Activated CD8-positive, alpha-beta memory T cell treated with anti-CD3 and anti-CD28 coated beads for 1 hour (primary cell): ENCODE measurements at places on chromosomes 16 and 17.

- DNase-seq: no peak
These were observed 18.6 kb downstream of the FOXN1 start for GRCh38 chr17:28524476-28525424.

DNA sequence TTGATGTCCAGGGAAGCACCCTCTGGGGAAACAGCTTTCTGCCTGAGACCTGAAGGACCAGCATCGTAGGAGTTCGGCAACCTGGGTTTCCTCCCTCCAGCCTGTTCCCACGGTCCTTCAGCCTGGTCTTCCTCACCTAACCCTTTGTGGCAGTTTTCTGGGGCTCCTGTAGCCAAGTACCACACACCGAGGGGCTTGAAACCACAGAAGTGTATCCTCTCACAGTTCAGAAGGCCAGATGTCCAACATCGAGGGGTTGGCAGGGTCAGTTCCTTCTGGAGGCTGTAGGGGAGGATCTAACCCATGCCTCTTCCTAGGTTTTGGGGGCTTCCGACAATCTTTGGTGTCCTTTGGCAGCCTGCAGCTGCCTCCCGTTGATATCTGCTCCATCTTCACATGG lies 381.0 kb upstream of the TNRC6C start:
- no peak for DNase-seq

GRCh38 chr17:38906460-38907228 lies 18.8 kb upstream of the LASP1NB start:
- DNase-seq: no peak

DNA sequence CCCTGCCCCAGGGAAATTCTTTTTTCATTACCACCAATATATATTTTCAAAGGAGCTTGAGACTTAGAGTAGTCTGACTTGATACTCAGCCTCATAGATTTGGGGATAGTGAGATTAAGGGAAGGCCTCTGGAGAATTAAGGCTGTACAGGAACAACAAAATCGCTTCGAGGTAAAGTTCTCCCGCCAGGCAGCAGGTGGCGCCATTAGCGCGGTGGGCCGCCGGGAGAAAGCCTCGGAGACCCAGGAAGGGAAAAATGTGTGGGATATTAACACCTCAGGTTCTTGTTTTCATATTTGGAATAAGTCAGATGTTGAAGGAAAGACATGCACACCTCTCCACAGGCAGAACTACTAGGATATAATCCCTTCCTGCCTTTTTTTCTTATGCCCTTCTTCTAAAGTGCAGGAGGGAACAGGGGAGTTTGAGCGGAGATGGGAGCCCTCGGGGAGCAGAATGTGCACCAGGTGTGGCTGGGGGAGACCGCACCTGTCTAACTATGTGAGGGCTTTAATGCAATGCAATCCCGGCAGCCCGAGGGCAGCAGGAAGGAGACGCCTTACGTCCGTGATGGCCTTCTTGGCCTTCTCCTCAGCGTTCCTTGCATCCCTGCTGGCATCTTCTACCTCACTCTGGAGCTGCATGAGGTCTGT lies 25.9 kb downstream of the MYH3 start:
- DNase-seq: no peak

DNA sequence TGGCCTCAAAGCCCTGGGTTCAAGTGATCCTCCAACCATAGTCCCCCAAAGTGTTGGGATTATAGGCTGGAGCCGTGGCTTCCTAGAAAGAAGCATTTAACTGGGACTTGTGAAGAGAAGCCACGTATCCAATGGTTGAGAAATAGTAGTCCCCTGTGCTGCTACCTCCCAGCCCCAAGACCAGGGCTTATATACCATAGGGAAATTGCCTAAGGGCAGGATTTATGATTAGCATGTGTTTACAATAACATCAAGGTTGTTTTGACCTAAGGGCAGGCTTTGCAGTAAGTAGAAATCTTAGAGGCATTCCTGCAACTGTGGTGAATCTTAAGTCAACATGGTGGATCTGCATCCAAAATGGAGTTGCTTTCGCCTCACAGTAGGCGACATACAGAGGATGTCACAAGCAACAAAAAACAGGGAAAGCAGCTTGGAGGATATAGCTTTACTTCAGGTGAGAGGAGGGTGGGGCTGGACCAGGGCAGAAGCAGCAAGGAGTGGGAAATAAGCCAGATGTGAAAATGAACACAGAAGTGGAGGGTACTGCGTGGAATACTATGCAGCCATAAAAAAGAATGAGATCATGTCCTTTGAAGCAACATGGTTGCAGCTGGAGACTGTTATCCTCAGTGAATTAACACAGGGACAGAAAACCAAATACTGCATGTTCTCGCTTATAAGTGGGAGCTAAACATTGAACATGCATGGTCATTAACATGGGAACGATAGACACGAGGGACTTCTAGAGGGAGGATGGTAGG lies 18.7 kb upstream of the NSMCE1 start:
- DNase-seq: no peak

DNA sequence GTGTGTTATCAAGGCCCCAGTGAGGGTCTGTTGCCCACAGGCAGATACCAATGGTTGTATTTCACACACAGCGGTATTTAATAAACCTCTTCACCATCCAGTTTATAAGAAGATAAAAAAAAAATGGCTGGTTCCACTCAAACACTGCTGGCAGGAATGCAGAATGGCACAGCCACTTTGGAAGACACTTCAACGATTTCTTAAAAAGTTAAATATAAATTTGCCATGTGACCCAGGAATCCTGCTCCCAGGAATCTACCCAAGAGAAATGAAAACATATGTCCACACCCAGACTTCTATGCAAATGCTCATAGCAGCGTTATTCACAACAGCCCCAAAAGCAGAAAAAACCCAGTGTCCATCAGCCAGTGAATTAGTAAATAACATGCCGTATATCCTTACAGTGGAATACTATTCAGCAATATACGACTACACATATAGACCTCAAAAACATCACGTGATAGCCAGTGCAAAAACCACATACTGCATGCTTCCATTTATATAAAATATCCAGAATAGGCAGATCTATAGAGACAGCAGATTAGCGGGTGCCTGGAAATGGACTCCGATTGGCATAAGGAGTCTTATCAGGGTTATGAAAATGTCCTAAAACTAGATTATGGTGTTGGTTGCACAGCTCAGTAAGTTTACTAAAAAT lies 38.7 kb downstream of the XYLT1 start:
- DNase-seq: no peak

DNA sequence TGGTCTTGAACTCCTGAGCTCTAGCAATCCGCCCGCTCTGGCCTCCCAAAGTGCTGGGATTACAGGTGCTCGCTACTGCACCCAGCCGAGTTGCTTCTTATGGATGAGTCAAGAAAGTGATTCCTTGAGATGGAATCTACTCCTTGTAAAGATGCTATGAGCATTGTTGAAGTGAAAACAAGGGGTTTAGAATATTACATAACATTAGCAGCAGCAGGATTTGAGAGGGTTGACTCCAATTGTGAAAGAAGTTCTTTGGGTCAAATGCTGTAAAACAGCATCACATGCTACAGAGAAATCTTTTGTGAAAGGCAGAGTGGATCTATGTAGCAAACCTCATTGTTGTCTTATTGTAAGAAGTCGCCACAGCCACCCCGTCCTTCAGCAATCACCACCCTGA lies 72.7 kb downstream of the NT5M start:
- no peak for DNase-seq

GRCh38 chr17:76868669-76869495 lies 678 bp downstream of the MGAT5B start:
- no peak for DNase-seq

DNA sequence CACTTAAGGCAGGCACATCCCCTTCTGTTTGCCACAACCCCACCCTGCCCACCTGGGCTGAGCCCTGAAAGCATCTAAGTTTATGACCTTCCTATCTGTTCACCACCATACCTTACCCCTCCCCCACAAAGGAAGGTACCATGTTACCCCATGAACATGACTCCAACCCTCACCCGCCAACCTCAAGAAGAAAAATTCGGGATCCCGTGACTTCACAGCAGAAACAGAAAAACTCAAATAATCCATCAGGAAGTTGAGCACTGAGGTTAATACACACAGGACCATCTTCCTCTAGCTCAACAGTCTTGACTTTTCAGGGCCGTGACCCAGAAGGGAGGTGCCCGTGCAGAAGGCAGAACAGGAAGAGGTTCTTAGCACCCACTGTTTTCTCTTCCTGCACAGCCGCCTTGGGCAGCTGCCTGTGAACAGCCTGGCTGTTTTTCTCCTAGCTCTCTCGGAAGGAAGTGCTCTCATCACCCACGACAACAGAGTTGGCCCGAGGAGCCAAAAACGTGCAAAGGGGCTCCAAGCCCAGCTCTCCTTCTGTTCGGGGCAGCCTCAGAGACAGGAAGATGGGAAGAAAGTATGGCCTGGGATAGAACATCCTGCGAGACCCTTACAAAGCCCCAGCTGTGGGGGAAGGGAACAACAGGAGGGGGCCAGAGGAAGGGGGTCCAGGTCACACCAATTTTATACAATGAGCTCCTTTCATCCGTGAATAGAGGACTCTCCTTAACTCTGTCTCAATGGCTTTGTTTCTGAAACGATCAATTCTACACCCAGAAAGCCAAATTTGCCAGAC lies 101.1 kb downstream of the XYLT1 start:
- DNase-seq: peak; percentile 40

DNA sequence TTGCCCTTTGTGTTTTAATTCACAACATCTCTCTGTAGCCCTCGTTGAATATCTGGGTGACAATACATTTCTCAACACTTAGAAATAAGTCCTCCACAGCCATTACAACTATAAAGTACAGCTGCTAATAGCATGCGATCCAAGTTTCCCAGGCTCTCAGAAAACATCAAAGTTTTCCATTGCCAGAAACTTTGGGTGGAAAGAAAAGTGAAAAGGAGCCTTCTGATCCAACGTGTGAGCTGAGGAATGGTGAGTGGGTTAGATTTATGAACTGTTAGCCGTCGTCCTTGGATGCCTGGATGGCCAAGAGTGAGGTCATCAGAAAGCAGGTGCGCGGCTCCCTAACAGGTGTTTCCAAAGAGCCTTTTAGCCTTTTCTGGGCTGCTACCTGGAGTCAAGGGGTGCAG lies 258.0 kb downstream of the PMP22 start:
- no peak for DNase-seq

DNA sequence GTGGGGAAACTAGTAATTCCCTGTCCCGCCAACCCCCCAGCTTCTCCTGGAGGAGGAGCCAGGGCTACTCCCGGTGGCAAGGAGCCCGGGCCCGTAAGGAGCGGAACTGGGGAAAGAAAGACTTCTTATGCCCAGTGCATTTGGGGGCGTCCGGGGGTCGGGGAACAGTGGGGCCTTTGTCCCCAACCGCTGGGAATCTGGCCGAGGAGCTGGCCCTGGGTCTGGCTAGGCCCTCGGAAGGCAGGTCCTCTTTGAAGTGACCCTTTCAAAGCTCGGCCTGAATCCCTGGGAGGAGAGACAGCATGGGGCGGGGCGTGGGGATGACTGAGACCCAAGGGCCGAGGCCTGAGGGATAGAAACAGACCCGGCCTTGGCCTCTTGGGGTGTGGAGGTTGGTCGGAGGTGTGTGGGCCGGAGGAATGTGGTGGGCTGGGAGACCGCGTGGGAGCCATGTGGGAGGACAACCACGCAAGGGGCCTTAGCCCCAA lies 6.0 kb downstream of the ARHGAP23 start:
- no peak for DNase-seq

DNA sequence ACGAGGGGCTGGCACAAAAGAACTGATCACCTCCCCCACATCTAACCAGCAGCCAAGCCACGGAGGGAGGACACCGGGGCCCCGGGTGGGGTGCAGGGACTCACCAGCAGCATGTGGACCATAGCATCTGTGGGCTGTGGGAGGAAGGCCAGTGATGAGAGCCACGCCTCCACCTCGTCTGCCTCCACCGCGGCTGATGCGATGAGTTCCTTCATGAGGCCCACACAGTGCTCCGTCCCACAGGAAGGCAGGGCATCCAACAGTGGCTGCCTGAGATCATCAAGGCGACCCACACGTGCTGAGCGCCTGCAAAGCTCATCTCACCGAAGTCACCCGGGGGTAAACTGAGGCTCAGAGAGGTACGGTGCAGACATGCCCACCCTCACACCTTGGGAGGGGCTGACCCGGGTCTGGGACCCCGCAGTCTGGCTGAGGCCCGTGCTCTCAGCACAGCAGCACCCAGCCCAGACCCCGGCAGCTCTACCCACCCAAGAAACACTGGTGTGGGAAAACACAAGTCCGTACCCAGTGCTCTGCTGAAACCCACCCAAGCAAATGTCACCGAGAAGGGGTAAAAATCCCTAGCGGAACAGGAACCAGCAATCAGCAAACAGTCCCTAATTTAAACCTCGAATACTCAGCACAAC lies 85.9 kb downstream of the LITAF start:
- DNase-seq: no peak

DNA sequence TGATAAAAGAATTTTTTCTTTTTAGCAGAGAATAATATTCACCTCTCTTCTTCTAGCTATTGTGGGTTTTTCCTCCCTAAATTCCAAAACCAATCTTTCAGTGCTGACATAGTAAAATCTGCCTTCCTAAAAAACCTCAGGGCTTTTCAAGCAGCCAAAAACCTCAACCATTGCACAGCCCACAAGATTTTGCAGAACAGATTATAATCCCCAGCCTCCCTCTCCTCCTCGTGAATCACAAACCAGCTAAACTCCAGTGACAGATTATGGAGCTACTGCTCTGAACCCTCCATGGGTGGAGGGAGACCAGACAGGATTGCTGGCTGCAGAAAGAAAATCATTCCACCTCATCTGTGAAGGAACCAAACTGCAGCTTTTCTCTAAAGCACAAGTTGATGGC lies 341.6 kb downstream of the SOX9 start:
- no peak for DNase-seq

GRCh38 chr16:24755201-24755874 lies 25.9 kb downstream of the TNRC6A start:
- DNase-seq: no peak

GRCh38 chr16:72211110-72211509 lies 39.2 kb upstream of the PMFBP1 start:
- DNase-seq: no peak

DNA sequence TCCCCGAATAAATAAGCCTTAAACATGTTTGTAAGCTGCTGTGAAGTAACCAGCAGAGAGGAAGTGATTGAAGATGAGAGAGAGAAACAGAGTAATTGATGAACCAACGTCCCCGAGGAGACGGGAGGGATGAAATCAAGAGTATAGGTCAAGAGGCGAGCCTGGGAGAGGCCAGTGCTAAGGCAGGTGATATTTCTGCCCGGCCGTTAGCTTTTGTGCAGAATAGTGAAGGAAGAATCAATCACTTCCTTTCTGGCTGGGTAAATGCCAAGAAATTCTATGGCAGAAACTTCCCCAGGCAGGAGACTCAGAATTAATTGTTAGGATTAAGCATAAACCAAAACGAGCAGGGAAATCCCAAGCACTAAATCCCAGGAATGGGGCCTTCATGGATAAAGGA lies 273.8 kb downstream of the CDH13 start:
- DNase-seq: no peak

DNA sequence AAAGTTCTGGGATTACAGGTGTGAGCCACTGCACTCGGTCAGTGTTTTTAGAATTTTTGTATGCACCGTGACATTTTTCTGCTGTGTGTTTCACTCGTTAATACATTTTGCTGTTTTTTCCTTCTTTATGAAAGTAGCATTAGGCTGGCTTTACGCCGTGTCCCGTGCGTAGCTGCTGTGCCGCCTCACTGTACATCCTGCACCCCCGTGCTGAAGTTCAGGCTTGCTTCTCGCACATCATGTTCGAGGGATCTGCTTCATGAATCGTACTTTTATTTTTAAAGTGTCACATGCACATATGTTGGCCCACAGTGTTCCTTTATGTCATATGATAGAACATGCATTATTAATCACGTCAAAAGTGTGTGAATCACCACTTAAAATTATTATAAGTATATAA lies 84.4 kb upstream of the ZNF750 start:
- no peak for DNase-seq
